Ureter (tissue), 1 donor: ENCODE measurements at places on chromosomes 2 and 18.

GRCh38 chr2:16225071-16225470 lies 284.7 kb downstream of the MYCN start:
- no peak for DNase-seq

DNA sequence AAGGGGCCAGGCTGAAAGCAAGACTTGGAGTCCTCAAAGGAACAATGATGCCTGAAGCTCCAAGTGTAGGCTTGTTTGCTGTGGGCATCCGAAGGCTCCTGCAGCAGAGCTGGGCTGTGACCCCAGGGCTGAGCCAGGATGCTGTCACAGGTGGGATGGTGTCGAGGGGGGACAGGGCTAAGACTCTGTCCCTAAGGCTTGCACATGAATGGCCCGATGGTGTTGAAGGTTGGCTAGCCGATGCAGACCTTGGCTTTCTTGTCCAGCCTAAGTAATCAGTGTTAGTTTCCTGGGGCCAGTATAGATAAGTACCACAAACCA lies 251.0 kb downstream of the NDUFA10 start:
- DNase-seq, result no peak

DNA sequence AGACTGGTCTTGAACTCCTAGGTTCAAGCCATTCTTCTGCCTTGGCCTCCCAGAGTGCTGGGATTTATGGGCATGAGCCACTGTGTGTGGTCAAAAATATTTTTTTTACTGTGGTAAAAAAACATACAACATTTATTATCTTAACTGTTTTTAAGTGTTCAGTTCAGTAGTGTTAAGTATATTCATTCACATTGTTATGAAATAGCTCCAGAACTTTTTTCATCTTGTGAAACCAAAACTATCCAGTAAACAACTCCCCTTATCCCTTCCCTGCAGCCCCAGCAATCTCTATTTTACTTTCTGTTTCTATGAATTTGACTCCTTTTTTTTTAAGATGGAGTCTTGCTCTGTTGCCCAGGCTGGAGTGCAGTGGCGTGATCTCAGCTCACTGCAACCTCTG lies 9.3 kb downstream of the RMC1 start:
- DNase-seq, result no peak

- no peak for DNase-seq
These were observed 319.8 kb downstream of the ETAA1 start for GRCh38 chr2:67716895-67717396.

- DNase-seq, result no peak
These were observed 43.5 kb upstream of the CTLA4 start for GRCh38 chr2:203824057-203824456.

- no peak for DNase-seq
These were observed 80.4 kb downstream of the MC4R start for GRCh38 chr18:60292186-60292585.

DNA sequence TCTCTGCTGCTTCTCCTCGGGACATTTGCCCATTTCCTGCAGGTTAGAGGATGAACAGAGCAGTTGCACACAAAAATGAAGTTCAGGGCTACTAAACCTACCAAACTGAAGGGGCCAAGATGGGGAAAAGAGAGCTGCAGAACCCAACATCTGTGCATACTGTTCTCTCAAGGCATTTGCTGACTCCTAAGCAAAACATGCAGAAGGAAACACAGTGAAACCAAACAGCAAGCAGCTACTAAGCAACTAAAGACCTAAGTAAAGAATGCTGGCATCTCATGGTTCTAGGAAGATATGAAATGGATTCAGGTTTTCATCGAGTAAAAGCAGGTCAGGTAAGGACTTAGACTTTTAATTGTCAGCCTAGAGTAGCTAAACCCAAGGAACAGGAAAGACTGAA lies 111.9 kb upstream of the SYT4 start:
- no peak for DNase-seq

GRCh38 chr2:162888652-162889051 lies 50.1 kb upstream of the KCNH7 start:
- DNase-seq, result no peak

DNA sequence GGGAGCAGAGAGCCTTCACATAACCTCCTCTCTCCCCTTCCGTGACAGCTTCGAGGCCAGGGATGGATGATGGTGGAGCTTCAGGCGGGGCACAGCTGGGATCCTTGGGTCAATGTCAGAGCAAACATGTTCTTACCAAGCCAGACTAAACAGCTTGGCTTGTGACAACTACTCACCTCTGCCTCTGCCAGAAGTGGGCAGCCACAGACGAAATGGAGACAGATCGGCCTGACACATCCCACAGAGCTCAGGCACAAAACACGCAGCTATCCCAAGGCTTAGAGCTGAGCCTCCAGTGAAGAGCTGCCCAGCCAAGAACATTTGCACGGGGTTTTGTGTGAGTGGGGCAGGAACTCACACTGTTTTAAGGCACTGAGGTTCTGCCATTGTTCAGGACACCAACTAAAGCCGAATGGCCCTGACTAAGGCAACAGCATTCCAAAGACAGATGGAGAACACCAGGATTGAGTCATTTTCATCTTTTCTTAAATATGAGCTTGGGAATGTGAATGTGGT lies 12.8 kb downstream of the PXDN start:
- no peak for DNase-seq
